Fibroblast of skin of right quadriceps (primary cell): ENCODE measurements at places on chromosomes 7 and 10.

DNA sequence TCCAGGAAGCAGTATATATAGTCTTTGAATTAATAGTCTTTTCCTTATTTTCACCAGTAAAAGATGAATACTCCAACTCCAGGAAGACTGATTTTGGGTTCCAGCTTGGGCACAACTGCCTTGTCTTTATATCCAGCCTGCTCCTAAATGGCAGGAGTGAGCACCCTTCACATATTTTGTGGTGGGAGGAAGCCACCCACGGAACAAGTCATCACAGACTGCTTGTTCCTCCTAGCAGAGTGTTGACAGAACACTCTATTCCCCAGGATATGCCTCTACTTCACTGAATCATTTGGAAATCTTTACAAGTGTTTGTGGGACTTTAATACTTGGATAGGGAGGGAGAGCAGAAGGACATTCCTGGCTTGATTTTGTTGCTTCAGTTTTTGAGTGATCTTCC is 31.7 kb downstream of the ITPRID1 start:
- DNase-seq: no peak

GRCh38 chr10:30505543-30506298 is 71.7 kb downstream of the MAP3K8 start:
- no peak for DNase-seq

DNA sequence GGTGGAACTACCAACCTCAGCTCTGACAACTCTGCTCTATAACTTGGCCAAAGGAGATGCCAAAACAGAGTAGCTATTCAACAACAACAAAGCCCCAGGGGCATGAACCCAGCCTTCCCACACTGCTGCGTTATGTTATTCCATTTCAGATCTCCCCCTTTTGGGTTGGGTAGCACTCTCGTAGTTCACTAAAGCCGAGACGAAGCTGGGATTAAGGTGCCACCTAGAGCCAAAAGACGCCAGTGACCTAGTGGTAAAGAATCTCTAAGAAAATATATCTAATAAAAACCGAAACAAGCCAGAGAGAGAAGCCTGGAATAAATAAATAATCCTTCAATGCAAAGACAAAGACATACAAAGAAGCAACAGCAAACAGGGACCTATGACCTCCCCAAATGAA is 217.3 kb downstream of the HERPUD2 start:
- DNase-seq: no peak

GRCh38 chr10:45410807-45411606 is 37.0 kb downstream of the ALOX5 start:
- no peak for DNase-seq

GRCh38 chr7:47846138-47846836 is 102.0 kb downstream of the PKD1L1 start:
- DNase-seq: peak; percentile 47
